T-helper 9 cell (primary cell): ENCODE measurements at places on chromosomes 7 and 10.

GRCh38 chr7:100356416-100357068 is 1.4 kb upstream of the PILRB start:
- DNase-seq: no peak

GRCh38 chr7:133770863-133771492 is 356.2 kb upstream of the LRGUK start:
- DNase-seq: no peak

DNA sequence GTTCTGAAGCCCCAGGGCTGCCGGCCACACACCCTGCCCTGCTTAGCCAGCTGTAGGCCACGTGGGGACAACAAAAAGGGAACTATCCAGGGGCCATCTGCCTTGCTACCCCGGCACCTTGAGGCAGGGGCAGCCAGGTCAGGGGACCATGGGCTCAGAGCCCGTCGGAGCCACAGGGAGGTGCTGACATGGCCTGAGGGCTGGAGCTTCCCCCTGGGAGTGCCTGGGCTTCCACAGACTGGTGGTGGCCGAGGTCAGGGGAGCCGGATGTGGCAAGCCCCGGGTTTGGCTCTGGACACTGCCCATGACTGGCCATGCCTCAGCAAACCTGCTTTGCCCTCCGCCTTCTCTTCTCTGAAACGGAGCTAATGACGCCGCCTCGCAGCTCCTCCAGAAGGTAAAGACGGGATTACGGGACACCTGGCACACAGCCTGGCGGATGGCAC is 178.5 kb downstream of the EBF3 start:
- no peak for DNase-seq

DNA sequence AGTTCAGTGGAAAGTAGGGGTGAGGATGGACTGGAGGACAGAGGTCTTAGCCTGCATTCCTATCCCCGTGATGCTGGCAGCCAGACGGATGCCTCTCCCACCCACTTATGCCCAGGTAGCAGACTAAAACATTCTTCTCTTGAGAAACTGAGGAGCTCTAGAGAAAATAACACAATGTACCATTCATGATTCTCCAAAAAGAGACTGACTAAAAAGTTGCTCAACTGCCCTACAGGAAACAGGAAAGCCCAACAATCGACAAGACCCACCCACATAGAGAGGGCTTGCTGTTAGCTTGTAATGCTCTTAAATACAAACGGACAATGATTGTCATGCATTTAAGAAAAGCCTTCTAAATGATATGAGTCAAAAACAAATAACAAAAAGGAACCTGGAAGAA is 33.2 kb upstream of the PDE1C start:
- no peak for DNase-seq

DNA sequence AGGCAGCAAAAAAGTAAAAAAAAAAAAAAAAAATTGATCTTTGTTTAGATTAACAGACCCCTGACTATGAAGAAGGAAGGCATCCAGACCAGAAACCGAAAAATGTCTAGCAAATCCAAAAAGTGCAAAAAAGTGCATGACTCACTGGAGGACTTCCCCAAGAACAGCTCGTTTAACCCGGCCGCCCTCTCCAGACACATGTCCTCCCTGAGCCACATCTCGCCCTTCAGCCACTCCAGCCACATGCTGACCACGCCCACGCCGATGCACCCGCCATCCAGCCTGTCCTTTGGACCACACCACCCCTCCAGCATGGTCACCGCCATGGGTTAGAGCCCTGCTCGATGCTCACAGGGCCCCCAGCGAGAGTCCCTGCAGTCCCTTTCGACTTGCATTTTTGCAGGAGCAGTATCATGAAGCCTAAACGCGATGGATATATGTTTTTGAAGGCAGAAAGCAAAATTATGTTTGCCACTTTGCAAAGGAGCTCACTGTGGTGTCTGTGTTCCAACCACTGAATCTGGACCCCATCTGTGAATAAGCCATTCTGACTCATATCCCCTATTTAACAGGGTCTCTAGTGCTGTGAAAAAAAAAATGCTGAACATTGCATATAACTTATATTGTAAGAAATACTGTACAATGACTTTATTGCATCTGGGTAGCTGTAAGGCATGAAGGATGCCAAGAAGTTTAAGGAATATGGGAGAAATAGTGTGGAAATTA is 19.4 kb downstream of the GATA3 start:
- no peak for DNase-seq

GRCh38 chr10:93680412-93681047 is 21.9 kb downstream of the FRA10AC1 start:
- no peak for DNase-seq

DNA sequence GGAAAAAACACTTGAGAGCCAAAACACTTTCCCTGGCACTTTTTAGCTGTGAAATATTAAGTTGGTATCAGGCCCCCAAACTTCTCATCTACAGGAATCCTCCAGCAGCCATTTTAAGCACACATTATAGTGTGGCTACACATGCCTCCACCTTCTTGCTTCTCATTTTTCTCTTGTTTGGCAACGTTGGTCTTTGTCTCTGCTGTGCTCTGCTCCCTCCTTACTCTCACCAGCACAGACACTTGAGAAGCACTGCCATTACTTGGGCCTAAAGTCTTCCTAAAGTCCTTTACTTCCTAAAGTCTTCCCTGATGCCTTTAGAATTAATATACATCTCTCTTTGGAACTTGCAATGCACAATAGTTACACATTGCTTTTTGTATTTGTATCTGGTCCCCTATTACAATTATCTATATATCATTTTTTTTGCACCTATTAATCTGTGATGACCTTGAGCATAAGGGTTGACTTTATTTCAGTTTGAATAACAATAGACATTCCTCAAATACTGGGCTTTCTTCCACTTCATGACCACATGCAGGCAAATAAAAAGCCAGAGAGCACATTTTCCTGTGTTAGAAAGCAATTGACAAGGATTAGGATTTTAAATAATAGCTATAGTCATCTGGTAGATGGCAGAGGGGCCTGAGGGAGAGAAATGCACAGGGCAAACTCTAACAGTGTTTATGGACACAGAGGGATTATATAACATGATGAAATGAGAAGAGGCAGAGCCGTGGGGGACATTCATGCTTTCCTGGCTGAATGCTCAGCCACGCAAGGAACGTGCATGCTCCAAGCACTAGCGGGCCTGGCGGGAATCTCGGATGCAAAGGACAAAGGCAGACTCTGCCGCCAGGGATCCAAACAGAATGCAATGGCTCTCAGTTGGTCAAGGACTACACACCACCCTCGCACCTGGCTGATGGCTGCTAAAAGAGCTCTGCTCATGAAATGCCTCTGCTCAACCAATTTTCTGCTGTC is 99.3 kb downstream of the CDC14C start:
- no peak for DNase-seq
